ENCODE measurements at places on chromosomes 12 and 14.

DNA sequence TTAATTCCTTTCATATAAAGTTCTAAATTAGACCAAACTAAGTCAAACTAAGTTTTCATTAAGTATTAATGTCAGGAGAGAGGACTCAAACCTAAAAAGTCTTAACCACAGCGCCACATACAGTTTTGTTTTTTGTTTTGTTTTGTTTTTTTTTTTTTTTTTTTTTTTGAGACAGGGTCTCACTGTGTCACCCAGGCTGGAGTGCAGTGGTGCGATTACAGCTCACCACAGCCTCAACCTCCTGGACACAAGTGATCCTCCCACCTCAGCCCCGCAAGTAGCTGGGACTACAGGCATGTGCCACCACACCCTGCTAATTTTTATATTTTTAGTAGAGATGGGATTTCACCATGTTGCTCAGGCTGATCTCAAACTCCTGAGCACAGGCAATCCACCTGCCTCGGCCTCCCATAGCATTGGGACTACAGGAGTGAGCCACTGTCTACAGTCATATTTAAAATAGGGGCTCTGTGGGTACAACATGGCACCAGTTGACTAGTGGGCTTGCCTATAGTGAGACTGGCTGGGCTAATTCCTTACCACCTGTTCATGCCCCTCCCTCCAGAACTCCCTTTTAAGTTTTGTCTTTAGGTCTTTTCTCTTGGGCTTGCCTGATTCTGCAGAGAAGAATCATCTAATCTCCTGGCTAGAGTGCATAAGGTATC lies 110.2 kb downstream of the PPP2R5E start:
- DNase-seq, result no peak

DNA sequence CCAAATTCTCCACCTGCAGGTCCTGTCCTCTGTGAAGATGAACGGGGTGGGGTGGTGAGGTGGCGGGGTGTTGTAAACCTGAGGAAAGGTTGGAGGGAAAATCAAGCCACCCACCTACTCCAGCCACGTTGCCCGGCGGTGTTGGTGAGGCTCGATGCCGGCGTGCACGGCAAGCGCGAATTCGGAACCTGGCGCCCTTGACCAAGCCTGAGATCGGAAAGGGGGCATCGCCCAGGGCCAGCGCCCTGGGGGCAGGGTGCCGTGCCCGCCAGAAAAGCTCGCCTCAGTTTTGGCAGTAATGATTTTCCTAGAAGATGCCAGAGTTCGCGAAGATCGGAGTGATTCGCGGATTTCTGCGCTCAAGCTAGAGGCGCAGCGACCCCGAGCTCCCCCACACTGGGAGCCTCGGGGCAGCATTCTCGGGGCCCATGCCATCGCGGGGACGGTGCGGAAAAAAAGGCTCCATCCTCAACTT lies 817 bp downstream of the STXBP6 start:
- DNase-seq, result no peak

- no peak for DNase-seq
These were observed 46.5 kb downstream of the CCER1 start for GRCh38 chr12:90908465-90908864.

- DNase-seq, result no peak
These were observed 32.6 kb upstream of the PLEKHG3 start for GRCh38 chr14:64671591-64671990.

GRCh38 chr12:1696800-1697199 lies 5.9 kb downstream of the ADIPOR2 start:
- no peak for DNase-seq

DNA sequence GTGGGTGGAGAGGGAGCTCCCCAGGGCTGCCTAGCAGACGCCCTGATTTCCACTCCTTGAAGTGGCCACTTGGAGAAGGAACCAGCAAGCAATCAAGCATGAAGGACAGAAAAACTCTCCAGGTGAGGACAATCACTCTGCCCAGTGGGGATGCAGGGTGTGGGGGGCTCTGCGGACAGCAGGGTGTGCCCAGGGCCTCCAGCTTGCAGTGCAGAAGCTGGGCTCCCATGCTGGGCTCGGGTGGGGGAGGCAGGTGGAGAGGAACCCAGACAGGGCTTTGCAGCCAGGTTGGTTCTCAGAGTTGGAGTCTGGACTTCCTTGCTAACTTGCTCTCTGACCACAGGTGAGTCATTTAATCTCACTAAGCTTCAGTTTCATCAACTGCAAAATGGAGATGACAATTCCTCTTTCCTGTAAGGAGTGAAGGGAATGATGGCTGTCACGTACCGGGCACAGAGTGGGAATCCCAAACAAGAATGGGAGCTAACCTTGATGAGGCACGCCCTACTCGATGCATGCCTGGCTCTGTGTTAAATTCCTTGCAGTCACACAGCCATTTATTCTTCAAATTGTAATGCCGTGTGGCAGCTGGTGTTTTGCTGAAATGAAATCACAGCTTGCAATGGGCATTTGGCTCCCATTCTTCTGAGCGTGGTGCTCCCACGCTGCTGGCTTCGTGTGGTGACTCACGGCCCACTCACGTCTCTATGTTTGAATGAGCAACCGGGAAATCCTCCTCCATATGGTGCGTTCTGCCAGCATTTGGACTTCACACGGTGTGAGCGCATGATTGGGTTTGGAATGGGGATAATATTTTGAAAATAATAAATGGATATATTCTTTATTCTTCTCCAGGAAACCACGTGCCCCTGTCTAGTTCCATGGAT lies 75.2 kb downstream of the PRIMA1 start:
- DNase-seq, result no peak

DNA sequence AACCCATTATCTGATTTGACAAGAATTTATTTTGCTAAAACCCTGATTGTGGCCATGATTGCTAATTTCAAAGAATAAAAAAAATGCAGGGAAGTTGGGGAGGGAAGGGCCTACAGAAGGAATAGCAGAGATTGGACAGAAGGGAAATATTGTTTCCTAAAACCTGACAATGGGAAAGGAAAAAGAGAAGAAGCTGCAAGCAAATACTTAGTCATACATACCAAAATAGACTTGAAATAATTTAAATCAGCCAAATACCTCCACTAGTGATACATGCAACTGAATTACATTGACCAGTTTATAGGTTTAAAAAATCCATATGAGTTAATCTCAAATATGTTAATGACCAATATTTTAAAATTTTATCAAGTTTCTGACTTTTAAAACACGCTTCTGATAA lies 75.1 kb downstream of the PELI2 start:
- DNase-seq, result no peak

- DNase-seq, result no peak
These were observed 321.3 kb downstream of the PDZRN4 start for GRCh38 chr12:41509271-41510055.

- no peak for DNase-seq
These were observed 192.6 kb upstream of the HMGA2 start for GRCh38 chr12:65631621-65632111.

- DNase-seq, result no peak
These were observed at the start of gene OAS3 for GRCh38 chr12:112937741-112938719. Gene OAS3, plus strand, starts transcription at chr12:112938474. Its CDS starts 57 bp downstream, at chr12:112938531.

DNA sequence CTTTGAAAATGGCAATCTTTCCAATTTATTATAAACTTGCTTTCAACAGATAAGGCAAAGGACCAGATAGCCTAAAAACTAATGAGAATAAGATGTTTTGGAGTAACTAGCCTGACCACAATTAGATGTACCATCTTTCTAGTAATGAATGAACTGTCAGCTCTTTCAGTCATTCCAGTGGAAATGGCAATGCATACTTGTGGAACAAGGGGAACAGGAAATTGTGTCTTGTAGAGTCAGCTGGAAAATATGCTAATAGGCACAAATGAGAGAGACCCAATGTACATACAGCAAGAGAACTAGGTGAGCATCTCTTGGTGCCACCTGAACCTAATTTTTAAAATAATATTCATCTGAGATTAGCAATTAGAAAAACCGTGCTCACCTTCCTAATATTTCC lies 76.1 kb upstream of the GPHB5 start:
- no peak for DNase-seq

- DNase-seq, result no peak
These were observed 59.6 kb upstream of the FERMT2 start for GRCh38 chr14:53010193-53011040.

DNA sequence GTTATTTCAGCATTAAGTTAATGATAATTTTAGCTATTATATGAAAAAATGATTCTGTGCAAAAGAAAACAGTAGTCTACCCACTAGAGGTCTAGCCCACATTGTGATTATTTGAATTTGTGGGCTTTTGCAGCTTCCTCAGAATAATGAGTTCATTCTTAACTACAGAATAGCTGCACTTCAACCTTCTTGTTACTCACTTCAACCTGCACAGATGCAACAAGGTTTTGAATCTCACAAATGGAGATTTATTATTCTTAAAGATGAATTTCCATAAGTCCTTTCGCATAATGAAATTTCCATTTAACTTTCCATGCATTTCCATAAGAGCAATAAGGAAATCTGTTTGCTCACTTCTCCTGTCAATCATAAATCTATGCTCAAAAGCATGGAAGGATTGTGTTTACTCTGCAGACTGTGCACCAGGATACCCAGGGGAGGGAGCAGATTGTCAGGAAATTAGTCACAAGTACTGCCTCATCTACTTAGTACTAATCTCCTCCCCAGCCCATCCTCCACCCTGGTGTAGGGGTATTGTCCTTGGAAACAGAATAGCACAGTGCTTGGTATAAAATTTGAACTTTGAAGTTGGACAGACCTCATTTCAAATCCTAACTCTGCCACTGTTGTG lies 24.1 kb downstream of the PTGER2 start:
- no peak for DNase-seq

DNA sequence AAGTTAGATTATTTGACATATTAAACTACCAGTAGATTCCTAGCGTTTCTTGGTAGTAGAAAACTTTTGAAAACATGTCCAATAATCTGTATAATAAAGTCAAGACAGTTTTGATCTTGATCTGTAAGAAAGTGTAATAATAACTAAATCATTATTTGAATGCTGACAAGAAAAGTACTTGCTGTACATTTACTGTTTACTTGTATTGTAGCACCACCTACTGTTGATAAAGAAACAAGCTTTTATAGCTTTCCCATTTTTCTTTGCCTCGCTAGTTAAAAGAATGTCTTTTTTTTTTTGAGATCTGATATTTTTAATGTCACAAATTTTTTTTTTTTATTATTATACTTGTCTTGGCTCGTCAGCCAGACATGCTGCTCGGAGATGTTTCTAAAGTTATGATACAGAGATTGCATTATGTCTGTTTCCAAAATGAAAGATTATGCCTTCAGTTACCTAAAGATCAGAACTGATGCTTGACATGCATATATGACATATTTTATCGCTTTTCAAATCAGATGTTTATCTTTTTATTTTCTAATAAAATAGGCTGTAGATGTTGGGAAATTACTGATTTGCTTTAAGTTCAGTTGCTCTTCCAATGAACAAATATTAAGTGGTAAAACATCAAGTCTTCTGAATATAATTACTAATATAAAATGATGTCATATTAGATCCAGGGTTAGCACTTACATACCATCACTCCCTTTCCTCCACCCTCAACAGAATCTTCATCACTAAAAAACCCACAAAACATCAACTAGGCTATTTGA lies 140.5 kb downstream of the AKAP6 start:
- DNase-seq, result no peak

DNA sequence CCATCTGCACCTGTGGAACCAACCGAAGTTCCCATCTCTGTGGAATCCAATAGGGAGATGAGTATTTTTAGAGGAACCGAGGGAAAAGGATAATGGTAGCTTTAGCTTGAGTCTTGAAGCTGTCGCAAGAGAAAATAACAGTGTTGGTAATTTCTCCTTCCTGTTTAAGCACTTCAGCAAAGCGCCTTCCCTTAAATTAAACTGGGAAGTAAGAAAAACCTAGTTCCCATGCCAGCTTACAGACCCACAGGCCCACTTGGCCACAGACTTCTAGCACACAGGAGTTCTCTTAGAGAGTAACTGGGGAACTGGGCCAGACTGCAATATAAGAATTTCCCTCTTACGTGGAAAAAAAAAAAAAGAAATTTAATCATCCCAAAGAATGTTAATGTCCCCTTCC lies 223.8 kb downstream of the EFCAB11 start:
- no peak for DNase-seq

DNA sequence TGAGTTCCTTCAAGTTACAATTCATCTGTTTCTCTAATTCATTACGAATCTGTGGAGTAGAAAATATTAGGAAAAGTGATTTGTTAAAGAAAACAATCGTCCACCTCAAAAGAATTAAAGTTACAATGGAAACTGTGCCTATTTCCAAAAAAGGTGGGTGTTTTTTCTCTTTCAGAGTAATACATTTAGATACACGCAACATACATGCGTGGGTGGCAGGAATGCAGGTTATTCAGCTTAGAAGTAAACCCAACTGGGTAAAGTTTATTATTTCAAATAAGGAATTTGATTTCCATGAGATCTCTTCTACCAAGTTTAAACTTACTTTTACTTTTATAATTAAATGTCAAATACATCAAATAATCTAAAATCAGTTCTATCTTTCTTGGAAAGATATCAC lies 52.2 kb downstream of the SSH1 start:
- no peak for DNase-seq

- no peak for DNase-seq
These were observed 95.0 kb downstream of the TGFB3 start for GRCh38 chr14:75886636-75887348.

GRCh38 chr12:25054783-25055144 lies 105.9 kb upstream of the BCAT1 start:
- no peak for DNase-seq

GRCh38 chr14:29654901-29655550 lies 272.6 kb downstream of the PRKD1 start:
- no peak for DNase-seq

DNA sequence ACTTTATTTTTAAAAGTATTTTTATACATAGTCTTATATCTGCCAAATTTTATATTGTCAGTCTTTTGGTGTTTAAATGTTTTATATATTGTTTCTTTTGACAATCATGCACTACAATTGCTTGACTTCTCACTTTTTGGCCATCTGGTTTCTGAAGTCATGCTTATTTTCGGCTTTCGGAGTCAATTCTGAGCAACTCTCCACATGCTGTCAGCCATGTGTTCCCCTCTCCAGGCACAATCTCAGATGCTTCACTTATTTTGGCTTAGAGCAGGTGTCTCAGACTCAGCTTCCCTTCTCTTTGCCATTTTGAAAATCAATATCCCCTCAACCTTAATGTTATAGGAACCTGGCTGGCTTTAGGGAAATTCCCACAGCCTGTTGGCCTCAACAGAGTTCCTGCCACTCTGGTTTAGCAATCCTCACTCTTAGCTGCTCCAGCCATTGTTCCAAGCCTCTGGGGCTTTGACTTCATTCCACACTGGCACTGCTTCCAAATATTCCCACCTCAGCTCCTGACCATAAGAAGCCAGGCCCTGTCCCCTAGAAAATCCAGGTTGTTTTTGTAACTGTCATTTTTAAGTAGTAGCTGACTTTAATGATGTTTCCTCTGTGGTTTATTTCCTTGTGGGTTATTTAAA lies 125.5 kb upstream of the FAR2 start:
- no peak for DNase-seq

DNA sequence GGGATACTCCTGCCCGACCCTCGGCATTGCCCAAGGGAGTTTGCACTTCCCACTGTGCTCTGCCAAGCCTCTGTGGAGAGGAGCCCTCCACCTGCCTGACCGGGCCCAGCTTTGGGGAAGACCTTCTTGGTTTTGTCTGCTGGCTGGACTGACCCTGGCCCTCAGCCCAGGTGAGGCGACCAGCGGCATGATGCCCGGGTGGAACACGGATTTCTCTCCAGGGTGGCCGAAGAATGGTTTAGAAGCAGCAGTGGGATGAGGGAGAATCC lies 15.6 kb downstream of the ZBTB42 start:
- no peak for DNase-seq

- DNase-seq, result no peak
These were observed 25.6 kb downstream of the PTPRQ start for GRCh38 chr12:80469681-80470080.

All from cortex of kidney (tissue), 1 donor.